ENCODE measurements at places on chromosomes 12 and 14. TPM values are rescaled to one million over a fixed set of nuclear protein-coding genes. Genes with fewer than 3 reads are reported as not detected.

MMP19 gene
- total RNA-seq, result 6.7 TPM

KRT5 gene
- total RNA-seq, result 0.53 TPM

AKAP3 gene
- 1.3 TPM for total RNA-seq

GPR132 gene
- total RNA-seq, result not detected

CRIP1 gene
- 49.0 TPM for total RNA-seq

CATSPERB gene
- under 0.01 TPM for total RNA-seq

RIPK3 gene
- total RNA-seq, result 0.40 TPM

TPPP2 gene
- total RNA-seq, result not detected

KCNC2 gene
- not detected for total RNA-seq

SLC10A1 gene
- total RNA-seq, result not detected

Measured in aortic smooth muscle cell (primary cell).